Activated T-helper 1 cell treated with Interleukin-2 at 50 U/mL for 16 hours (primary cell): ENCODE measurements at places on chromosomes 3 and 15.

- DNase-seq: no peak
These were observed 238.8 kb downstream of the CDIN1 start for GRCh38 chr15:36818260-36818659.

- DNase-seq: no peak
These were observed 251.9 kb downstream of the IGSF11 start for GRCh38 chr3:118782755-118783202.

DNA sequence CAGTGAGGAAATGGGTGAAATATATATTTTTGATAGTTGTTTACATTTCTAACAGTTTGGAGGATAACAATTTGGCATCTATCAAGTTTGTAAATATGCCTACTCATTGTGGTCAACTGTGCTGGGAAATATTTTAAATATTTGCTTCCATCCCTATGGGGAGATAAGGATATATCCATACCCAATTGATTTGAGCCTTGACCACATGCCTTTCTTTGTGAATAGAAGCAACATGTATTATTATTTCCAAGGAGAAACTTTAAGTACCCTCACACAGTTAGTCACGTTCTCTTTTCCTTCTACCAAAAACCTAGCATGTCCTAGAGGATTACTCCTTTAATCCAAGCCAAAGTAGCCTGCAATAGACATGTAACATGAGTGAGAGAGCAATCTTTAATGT lies 245.4 kb upstream of the CBLB start:
- no peak for DNase-seq

- DNase-seq: no peak
These were observed 118.5 kb downstream of the EEFSEC start for GRCh38 chr3:128271536-128272332.

DNA sequence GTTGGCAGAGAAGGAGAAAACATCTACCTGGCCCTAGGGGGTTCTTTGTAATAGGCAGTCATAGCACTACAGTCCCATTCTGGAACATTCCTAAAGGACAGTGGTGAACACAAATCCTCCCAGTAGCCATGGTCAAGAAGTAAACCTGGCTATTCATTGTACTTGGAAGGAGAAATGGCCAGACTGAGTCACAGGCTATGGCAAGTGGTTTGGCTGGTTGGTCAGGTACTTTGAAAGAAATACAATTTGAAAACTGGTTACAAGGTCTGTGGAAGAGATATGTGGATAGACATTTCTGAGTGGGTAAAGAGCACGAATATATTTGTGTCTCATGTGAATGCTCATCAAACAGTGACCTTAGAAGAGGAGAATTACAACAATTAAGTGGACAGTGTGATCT lies 33.0 kb upstream of the FAN1 start:
- DNase-seq: no peak
